ENCODE measurements at places on chromosomes 6 and 20.

DNA sequence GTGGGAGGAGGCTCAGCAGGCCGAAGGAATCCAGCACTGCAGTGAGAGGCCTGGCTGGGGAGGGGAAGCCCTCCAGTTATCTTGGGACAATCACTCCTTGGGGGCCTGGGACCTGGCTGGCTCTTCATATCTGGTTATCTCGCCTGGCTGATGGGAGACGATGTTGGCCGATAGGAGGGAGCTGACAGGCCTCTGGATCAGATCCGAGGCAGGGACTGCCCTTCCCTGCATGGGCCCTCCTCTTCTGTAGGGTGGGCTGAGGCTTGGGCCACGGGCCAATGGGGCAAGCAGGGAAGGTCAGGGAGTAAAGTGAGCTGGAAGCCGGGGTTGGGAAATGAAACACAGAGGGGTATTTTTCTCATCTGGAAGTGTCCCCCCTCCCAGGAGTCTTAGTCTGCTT, 25.2 kb downstream of the MANBAL start:
- no peak for DNase-seq

- DNase-seq = no peak
Measured at GRCh38 chr6:132190815-132191175, 210.5 kb downstream of the MOXD1 start.

DNA sequence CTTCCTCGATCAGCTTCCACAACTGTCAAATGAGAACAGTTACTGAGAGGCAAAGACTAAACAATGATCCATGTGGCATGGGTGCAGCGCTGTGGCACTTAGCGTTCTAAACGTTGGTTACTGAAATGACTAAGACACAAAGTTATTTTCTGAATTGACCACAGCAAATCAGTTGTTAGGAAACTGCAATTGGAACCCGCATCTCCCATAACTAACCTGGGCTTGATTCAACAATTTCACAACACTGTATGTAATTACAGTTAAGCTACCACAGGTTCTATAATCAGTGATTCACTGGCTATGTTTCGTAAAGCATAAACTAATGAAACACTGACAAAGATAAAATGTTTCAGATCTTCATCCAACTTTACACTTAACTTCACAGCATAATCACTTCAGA, 12.5 kb downstream of the WDR27 start:
- peak; percentile 40 for DNase-seq

DNA sequence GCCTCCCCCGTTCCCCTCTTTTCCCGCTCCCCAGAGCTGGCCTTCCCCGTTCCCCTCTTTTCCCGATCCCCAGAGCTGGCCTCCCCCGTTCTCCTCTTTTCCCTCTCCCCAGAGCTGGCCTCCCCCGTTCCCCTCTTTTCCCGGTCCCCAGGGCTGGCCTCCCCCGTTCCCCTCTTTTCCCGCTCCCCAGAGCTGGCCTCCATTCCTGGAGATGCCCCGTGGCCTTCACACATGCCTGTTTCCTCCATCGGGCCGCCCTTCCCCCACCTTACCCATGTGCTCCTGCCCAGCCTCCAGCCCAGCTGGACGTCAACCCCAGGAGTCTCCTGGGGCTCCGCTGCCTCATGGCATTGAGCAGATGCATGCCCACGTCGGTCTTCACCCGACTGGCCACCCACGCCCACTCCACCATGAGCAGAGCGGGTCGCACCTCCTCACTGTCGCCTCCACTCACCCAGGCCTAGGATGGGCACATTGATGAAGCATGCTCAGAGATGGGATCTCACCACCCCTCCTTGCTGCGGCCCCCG, 8.3 kb downstream of the SS18L1 start:
- DNase-seq = no peak

DNA sequence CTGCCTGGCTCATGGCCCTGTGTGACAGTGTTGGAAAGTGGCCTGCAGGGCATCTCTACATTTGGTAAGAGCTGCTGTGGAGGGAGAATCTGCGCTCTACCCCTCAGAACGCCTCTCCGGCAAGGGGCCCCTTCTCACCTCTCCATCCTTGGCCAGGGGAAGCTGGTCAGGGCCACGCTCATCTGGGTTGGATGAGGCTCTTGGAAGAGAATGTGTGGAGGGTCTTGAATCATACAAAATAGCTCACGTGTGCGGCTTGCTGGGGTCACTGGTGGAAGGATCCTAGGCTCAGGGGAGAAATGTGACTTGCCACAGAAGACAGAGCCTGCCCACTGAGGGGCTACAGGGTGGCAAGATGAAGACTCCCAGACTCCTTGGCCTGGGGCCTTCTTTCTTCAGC, 105.0 kb downstream of the SCML4 start:
- DNase-seq = no peak

GRCh38 chr20:44678242-44678641, 26.7 kb upstream of the ADA start:
- DNase-seq = no peak

GRCh38 chr6:43260791-43261190, 17.5 kb downstream of the TTBK1 start:
- DNase-seq = no peak

DNA sequence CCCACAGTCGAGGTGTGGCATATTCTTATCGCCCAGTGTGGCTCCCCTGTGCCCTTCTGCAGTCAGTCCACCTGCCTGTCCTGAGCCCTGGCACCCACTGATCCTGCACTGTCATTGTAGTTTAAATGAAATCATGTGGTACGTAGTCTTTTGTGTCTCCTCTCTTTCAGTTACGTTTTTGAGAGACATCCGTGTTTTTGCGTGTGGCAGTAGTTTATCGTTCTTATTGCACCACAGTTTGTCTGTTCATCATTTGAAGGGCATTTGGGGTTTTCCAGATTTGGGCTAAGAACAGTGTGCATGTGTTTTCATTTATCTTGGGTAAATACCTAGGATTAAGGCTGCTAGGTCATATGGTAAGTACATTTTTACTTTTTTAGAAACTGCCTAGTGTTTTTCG, 49.3 kb downstream of the SPATA2 start:
- DNase-seq = no peak

DNA sequence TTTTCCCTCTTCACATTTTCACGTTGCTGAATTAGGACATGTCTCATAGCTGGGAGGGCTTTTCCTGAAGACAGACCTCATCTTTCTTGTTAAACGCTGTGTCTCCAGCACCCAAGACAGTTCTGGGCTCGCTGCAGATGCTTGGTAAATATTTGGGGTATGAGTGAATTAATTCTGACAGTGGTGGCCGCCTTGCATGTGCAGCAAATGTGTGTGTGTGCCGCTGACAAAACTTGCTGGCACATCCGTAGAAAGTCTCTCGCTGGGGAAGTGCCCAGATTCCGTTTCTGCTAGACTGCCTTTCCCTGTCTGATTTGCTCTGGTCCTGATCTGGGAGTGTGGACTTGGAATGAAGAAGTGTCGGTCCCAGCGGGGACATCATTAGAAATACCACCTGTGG, 48.2 kb upstream of the ZNFX1 start:
- DNase-seq = no peak

DNA sequence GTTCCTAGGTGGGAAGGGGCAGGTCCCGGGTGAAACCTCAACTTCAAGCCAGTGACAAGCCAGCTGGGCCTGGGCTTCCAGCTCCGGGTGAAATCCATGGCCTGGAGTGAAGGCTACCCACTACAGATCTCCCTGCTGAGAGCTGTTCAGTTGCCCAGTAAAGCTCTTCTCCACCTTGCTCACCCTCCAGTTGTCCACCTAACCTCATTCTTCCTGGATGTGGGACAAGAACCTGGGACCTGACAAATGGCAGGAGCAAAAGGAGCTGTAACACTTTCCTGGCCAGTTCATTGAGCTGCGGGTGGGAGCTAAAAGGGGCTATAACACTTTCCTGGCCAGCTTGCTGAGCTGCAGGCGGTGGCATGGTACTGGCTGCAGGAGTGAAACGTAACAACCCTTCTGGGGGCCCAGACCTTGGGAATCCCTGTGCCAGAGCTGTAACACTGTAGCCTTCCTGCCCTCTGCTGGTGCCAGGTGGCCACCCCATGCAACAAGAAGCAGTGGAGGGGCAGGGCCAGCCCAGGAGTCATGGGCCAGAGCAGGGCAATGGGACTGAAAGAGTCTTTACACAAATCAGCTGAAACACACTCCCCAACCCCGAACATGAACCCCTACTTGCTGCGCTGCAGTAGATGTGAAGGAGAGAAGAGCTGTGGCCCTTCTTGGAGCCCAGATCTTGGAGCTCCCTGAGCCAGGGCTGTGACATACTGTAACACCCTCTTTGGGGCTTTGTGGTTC, 3.6 kb upstream of the HINT3 start:
- peak; percentile 34 for DNase-seq

DNA sequence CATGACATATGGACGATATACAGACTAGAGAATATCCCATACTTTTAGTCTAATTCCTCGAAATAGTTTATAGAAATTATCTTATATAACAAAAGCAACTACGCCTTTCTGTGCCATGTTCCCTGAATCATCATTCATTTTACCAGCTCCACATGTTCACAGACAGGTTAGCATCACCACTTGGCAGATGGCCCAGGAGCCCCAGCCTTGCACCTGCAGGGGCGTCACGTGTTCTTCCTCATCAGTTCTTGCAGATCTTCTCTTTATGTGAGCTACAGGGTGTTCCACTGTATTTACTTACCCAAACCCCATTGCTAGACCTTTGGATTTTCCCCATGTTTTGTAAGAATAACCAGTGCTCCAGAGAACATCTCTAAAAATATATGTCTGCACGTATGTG, 12.6 kb upstream of the BNIP5 start:
- peak; percentile 35 for DNase-seq

DNA sequence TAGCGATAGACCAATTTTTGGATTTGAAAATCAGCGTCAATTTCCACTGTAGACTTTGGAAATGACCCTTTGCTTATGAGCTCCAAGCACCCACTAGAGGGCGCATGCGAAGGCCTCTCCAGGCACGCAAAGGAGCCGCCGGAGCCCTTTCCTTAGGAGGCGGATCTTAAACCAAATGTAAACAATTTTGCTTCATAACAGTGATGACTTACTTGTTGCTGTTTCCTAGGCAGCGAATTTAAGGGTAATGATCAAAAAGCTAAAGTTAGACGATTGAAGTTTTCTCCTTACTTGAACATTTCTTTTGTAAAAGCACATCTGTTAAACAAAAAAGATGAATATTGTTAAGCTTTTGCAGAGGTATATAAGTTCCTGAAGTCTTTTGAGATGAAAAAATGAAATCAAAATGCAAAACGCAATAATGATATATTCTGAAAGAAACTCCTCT, 29.2 kb upstream of the EXOC2 start:
- DNase-seq = peak; percentile 66

DNA sequence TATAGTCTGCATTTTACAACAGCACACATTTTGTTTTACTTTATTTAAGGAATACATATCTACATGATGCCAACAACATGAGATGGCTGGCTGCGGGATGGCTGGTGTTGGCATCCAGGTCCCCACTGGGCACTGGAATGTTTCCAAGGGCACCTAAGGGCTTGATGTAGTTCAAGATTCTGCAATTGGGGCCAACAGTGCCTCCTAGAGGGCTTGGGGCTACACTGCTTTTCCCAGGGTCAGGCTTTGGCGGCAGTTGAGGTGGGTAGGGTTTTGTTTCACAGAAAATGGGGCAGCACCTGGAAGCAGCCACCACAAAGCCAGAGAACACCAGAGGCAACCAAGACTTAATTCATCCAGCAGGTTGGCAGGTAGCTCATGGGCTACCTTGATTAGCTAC, 202.2 kb upstream of the PRND start:
- DNase-seq = peak; percentile 35

DNA sequence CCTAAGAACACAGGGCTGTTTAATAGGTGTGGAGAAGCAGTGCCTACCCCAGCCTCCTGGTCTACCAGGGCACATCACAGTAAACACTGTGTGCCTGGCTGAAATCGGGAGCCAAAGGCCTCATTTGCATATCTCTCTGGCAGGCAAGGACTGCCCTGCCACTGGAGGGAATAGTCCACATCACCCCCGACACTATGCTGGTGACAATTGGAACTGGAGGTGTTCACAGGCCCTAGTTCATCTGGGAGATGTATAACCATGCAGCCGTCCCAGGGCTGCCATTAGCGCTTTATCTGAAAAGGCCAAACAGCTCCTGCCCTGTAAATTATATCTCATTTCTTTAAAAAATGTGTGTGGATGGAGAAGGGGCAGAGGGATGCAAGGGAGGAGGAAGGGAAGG, 150.3 kb downstream of the LINC00237 start:
- no peak for DNase-seq

- peak; percentile 35 for DNase-seq
Measured at GRCh38 chr6:52596371-52597028, 19.6 kb upstream of the TRAM2 start.

DNA sequence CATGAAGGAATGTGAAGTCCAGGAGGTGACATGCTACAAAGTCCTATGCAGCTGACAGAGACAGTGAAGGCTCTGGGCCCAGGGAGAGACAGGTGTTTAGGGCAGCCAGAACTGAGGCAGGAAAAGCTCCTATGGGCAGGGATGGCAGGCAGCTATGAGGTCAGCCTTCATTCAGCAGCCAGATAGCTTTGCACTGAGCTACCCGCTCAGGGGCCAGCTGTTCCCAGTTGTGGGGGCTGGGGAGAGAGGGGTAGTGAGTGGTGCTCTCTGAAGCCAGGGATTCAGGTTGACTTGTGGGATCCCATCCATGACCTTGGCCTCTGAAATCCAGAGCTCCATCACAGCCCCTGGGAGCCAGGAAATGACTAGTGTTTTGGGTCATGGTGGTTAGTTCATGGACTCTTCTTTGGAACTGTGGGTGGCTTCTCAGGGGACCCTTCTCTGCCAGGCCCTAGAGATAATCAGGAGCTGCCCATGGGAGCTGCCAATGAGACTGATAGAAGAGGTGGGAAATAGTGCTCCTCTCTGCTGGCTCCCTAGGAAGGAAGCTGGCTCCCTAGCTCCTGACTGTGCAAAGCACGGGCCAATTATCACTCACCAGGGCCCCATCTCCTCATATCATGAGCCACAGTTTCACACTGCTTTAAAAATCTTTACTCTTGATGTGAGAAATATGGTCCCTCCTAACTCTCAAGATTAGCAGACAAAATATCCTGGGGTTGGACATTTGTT, 127.7 kb downstream of the VEGFA start:
- DNase-seq = peak; percentile 31

- DNase-seq = peak; percentile 41
Measured at GRCh38 chr6:116229287-116229913, 24.5 kb downstream of the TSPYL4 start.

DNA sequence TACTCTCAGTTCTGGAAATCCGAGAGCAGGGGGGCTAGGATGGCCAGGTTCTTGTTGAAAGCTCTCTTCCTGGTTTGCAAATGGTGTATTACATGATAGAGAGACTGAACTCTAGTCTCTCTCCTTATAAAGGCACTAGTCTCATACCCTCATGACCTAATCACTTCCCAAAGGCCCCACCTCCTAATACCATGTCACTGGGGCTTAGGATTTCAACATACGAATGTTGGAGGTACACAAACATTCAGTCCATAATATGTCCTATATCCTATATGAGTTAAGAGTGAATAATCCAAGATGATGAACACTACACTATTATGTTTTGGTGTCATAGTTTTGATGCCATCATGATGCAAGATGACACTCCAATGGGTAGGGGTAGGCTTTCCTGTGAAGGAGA, 20.0 kb upstream of the TXLNB start:
- no peak for DNase-seq

- no peak for DNase-seq
Measured at GRCh38 chr6:113458368-113459010, 398.7 kb upstream of the MARCKS start.

- no peak for DNase-seq
Measured at GRCh38 chr20:25654487-25654886, 30.7 kb upstream of the NANP start.

GRCh38 chr6:127517693-127518092, 1.4 kb downstream of the MTCL3 start:
- DNase-seq = no peak

Data from kidney tubule cell (primary cell).